ENCODE measurements at places on chromosomes 5 and 9. TPM values are rescaled to one million over a fixed set of nuclear protein-coding genes. Genes with fewer than 3 reads are reported as not detected.

Gene PCDHGB7
- 6.8 TPM for total RNA-seq

Gene CDK9
- 87.8 TPM for total RNA-seq

Gene GRXCR2
- not detected for total RNA-seq

Gene IFNB1
- not detected for total RNA-seq

Gene SH3GL2
- 5.8 TPM for total RNA-seq

Gene SLC45A2
- total RNA-seq = not detected

Gene N4BP3
- 32.1 TPM for total RNA-seq

Gene VLDLR
- 19.1 TPM for total RNA-seq

Gene SPINK7
- total RNA-seq = not detected

Gene RNF180
- total RNA-seq = 2.5 TPM

Gene PPP1R2B
- not detected for total RNA-seq

Gene DMRT2
- total RNA-seq = not detected

Gene CARTPT
- not detected for total RNA-seq

Gene PCDHGA10
- 12.5 TPM for total RNA-seq

Gene SH3TC2
- not detected for total RNA-seq

Gene FGF1
- 4.6 TPM for total RNA-seq

GRCh38 chr9:133974631-133975341, 17.3 kb downstream of the VAV2 start:
- DNase-seq = no peak

DNA sequence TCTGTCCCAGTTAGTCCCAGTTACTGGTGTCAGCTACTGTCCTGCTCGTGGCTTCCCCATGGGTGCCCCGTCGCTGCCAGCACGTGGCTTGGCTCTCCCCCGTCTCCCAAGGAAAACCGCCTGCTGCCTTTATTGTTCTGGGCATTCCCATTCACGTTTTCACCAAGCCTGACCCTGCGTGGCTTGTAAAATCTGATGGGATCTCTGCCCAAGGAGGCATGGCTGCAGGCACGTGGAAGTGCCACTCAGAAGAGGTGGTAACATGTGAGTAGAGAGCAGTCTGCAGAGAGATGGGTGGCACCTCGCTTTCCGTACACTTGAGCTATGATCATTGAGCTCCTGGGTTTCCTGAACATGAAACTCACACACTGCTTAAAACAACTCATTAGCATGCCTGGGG, 429.2 kb upstream of the KLF4 start:
- no peak for DNase-seq

GRCh38 chr9:126419475-126419874, 92.8 kb downstream of the MVB12B start:
- no peak for DNase-seq

DNA sequence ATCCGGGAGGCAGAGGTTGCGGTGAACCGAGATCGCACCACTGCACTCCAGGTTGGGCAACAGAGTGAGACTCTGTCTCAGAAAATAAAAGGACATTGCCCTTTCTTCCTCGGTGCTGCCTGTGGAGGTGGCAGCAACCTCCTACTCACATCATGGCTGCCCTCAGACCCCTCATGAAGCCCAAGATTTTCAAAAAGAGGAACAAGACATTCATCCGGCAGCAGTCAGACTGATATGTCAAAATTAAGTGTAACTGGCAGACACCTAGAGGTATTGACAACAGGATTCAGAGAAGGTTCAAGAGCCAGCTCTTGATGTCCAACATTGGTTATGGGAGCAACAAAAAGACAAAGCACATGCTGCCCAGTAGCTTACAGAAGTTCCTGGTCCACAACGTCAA, 12.6 kb upstream of the PAX5 start:
- DNase-seq = no peak

- no peak for DNase-seq
These were observed 64.1 kb downstream of the AMBP start for GRCh38 chr9:114014044-114014443.

- no peak for DNase-seq
These were observed 2.9 kb downstream of the KCNV2 start for GRCh38 chr9:2720179-2720654.

GRCh38 chr5:149060325-149060724, 2.5 kb downstream of the SH3TC2 start:
- no peak for DNase-seq

GRCh38 chr5:143757116-143757515, 54.8 kb upstream of the HMHB1 start:
- DNase-seq = no peak

- DNase-seq = peak; percentile 98
These were observed at the start of gene ERCC6L2 for GRCh38 chr9:95875305-95876137. TSS of gene ERCC6L2 (plus strand) at chr9:95875691. CDS start at chr9:95876039, 348 bp downstream.

GRCh38 chr9:9893837-9894236, 719.0 kb downstream of the PTPRD start:
- no peak for DNase-seq

DNA sequence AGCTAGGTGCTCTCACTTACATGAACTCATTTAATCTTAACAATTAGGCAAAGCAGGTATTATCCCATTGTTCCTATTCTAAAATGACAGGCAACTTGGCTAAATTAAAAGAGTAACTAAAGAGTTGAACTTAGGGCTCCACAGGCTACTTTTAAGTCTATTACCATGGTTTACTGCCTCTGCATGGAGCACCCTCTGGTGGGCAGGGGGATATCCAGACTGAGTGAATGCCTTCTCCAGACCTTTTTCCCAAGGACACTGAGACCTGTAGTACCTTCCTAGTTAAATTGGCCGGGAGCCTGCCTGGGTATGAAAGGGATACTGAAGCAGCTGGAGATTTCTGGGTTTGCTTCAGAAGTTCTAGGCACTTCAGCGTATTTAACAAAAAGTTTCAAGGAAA, 238.1 kb downstream of the ELAVL2 start:
- peak; percentile 45 for DNase-seq

GRCh38 chr9:129850821-129851550, 15.7 kb downstream of the USP20 start:
- no peak for DNase-seq

- no peak for DNase-seq
These were observed 116.7 kb downstream of the ROR2 start for GRCh38 chr9:91833096-91833877.

- DNase-seq = no peak
These were observed 116.9 kb upstream of the OTULINL start for GRCh38 chr5:14464671-14465070.

DNA sequence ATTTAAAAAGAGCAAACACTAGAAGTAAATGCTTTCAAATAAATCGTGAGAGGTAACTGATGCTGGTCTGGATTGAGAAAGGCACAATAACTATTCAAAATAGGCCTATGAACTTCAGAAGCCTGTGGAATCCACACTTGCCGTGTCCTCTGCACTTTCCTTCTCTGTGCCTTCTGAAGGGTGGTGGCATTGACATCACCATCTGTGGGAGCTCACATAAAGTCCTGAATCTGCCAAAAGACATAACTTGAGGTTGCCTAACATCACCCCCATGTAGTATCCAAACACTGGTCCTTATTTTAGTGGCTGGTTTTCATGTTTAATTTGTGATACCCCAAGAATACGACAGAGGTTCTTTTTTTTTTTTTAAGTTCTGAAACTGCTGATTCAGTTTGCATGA, 59.8 kb downstream of the IRF1 start:
- DNase-seq = no peak

- no peak for DNase-seq
These were observed 26.5 kb downstream of the NANS start for GRCh38 chr9:98083061-98083501.

GRCh38 chr5:15267966-15268365, 232.0 kb upstream of the FBXL7 start:
- no peak for DNase-seq

- DNase-seq = no peak
These were observed 66.1 kb downstream of the PAX5 start for GRCh38 chr9:36967997-36968396.

GRCh38 chr5:159310511-159310910, 19.8 kb downstream of the IL12B start:
- DNase-seq = peak; percentile 67

- DNase-seq = no peak
These were observed 1.4 kb upstream of the NHP2 start for GRCh38 chr5:178155065-178155464.

DNA sequence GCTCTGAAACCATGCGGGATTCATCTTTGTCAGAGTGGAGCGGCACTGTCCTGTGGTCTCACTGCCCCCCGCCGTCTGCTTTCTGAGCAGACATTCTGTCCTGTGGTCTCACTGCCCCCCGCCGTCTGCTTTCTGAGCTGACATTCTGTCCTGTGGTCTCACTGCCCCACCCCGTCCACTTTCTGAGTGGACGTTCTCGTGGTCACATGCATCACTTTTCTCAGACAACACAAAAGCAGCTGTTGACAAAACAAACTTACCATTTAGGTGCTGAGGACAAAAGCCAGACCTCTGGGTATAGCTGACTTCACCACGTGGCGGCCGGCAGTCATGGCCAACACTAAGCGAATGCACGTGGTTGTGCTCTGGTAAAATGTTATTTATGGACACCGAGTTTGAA, 2.8 kb downstream of the LRRC14B start:
- no peak for DNase-seq

DNA sequence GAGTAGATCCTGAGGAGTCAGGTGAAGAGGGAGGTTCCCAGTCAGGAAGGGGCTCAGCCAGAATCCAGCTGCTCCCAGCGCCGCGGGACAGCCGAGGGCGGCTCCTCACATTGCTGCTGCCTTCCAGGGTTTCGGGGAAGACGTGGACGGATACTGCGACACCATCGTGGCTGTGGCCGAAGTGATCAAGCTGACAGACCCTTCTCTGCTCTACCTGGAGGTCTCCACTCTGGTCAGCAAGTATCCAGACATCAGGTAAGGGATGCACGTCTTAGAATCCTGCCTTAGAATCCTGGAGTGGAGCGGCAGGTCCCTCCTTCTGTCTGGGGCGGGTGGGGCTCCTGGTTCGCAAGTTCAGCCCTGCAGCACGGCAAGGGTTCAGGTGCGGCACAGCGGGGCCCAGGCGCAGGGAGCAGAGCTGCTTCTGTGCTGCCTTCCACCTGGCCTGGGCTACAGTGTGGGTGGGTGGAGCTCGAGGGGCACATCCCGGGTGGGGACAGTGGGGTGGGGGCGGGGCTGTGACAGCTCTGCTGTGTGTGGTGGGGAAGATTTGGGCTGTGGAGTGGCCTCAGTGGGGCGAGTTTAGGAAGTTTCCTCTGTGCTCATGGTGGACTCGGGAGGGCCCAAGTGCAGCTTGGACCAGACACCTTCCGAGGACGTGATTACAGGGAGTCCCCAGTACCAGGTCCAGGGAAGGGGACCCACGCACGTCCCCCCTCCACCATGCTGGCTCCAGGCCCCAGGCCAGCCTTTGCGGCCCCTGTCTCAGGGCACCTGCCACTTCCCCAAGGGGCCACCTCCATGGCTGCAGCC, 22.8 kb downstream of the EXOC3 start:
- no peak for DNase-seq

DNA sequence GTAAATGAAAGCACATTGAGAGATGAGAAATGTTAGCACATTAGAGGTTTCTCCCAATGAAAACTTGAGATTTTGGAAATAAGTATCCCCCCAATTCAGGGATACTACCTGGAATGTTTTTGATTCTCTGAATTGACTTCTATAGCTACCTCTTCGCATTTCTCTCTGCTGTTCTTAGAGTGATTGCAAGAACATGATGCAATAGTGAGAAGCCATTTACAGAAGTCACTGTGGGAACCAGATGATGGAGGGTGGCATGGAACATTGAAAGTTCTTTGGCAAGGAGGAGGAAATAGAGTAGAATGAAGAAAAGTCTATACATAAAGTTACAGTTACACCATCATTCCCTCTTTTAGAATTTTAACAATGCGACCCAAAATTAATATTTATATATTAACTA, 9.2 kb downstream of the NPR3 start:
- DNase-seq = no peak

GRCh38 chr9:132789719-132790118, 88.4 kb downstream of the AK8 start:
- no peak for DNase-seq

DNA sequence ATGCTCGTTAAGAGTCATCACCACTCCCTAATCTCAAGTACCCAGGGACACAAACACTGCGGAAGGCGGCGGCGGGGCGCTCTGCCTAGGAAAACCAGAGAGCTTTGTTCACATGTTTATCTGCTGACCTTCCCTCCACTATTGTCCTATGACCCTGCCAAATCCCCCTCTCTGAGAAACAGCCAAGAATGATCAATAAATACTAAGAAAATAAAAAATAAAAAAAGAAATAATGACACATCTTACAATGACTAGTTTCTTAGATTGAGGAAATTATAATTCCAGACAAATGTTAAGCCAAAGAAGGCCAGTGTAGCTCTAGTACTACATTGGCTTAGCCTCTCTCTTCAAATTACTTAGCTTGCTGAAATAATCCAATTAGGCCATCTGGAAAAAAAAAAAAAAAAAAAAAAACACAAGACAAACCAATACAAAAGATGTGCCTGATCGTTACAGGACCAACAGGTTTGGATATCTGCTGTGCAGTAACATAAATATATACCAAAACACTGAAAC, 58.0 kb downstream of the ANXA2R start:
- DNase-seq = peak; percentile 52

DNA sequence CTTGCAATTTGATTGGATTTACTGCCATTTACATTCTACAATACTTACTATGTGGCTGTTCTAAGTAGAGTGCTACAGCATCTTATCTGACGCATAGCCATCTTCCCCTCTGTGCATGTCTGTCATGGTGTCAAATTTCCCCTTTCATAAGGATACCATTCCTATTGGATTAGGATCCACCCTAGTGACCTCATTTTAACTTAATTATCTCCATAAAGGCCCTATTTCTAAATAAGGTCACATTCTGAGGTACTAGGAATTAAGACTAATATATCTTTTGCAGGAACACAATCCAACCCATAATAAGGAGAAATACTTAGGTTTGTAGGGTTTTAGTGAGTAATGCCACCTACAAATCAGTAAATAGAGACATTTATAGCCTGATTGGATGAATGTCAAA, 268.0 kb downstream of the ADAMTSL1 start:
- no peak for DNase-seq

DNA sequence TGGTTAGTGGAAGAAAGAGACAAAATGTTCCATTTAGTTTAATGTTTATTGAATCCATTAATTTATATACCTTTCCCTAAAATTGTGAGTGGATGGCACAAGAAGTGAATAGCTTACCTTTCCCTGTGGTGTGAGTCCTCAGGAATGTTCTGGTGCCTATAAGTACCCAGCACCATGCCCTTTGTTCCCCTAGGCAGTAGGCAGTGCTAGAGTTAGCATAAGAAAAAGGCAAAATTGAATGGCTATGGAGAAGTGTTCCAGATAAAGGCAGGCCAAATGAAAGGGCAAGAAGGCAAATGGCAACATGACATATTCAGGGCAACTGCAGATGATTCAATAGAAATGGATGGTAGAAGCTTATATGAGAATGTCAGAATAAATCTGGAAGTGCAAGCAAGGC, 370.8 kb upstream of the PTGER4 start:
- DNase-seq = peak; percentile 31

GRCh38 chr5:93721071-93721470, 20.3 kb downstream of the POU5F2 start:
- no peak for DNase-seq

- DNase-seq = peak; percentile 81
These were observed 99.7 kb upstream of the KIF2A start for GRCh38 chr5:62206150-62206829.

- no peak for DNase-seq
These were observed 110.5 kb downstream of the JMY start for GRCh38 chr5:79346420-79346824.

GRCh38 chr5:120062515-120062917, 401.6 kb upstream of the PRR16 start:
- DNase-seq = no peak

- no peak for DNase-seq
These were observed 1075.9 kb downstream of the NR2F1-AS1 start for GRCh38 chr5:92505145-92505544.
